ENCODE measurements at places on chromosomes 2 and 18.

DNA sequence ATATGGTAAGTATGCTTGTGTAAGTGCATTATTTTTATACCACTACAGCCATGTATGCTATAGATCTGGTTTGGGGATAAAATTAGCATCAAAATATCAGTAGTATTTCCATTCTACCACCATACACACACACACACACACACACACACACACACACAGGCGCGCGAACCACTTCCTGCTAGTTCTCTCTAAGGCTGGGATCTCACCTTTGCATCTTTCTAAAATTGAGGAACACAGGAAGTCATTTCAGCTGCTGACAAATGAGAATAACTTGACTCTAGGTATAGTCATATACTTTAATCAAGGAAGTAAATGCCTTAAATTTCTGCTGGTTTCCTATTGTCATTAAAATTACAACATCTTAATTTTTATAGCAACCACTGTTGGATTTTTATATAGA, 72.5 kb downstream of the RBM43 start:
- no peak for DNase-seq

DNA sequence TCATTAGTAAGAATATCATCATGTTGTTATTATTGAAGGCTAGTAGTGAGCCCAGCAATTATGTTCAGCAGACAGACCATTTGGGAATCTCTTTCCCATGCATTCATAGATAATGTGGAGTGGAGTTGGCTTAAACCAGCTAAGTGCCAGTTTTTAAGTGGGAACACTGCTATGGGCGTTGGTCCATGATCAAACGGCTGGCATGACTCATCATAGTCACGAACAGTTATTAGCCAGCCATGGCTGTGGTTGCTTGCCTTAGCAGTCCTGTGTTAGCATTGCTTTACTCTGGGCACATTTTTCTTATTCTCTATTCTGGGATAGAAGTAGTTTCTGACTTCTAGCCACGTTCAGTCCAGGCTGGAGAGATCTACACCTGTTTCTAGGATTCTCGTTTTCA, 17.7 kb downstream of the EIF4E2 start:
- DNase-seq = peak; percentile 63

DNA sequence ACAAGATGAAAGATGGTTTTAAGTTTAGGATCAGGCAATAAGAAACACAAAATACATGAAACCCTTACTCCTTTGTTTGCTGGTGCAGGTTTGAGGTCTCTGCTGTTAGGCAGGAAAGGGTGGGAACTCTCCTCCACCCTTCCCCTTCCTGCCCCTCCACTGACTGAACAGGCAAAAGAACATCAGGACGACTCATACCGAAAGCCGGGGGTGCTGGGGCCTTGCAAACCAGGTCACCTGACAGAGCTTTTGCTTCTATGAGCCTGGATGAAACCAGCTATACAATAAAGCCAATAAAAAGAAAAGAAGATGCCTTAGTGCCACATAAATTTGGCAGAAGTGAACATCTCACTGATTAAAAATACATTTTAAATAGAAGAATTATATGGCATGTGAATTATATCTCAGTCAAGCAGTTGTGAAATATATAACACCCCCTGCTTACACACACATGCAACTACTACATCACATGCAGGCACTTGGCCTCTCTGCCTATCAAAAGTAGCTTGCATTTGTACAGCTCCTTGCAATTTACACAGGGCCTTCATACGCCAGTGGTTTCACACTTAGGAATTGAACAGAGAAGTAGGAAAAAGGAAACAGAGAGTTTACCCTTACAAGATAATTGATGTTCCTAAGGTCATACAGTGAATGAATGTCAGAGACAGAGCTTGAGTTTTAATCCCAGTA, 215.1 kb upstream of the TRIB2 start:
- no peak for DNase-seq

GRCh38 chr2:169034256-169034655, 3.1 kb upstream of the ABCB11 start:
- no peak for DNase-seq

- DNase-seq = no peak
Measured at GRCh38 chr2:239625971-239626734, 225.3 kb upstream of the HDAC4 start.

DNA sequence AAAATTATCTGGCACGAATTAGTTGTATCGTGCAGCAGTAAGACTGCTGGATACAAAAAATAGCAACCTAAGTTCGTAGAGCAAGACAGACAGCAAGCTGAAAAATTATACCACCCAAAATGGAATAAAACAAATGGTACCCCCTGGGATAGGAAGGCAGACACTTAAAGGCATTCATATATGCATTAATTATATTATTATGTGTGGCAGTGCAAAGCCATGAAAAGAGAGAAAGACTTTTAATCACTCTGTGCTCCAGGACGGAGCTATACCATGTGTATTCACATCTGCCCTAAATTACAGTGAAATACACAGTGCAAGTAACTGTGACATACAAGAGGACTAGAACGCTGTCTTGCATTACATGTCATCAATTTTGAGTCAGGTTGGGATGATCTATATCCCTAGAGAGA, 235.9 kb downstream of the GULP1 start:
- DNase-seq = no peak

GRCh38 chr2:71679491-71679890, 226.1 kb downstream of the DYSF start:
- no peak for DNase-seq

- no peak for DNase-seq
Measured at GRCh38 chr2:74390606-74391005, 10.5 kb upstream of the DCTN1 start.

GRCh38 chr2:137237055-137237454, 471.7 kb downstream of the THSD7B start:
- peak; percentile 79 for DNase-seq

GRCh38 chr2:128536925-128537620, 218.4 kb upstream of the HS6ST1 start:
- DNase-seq = peak; percentile 99

- DNase-seq = no peak
Measured at GRCh38 chr18:22543769-22544168, 126.1 kb upstream of the CTAGE1 start.

- no peak for DNase-seq
Measured at GRCh38 chr2:107112561-107112960, 226.6 kb upstream of the ST6GAL2 start.

DNA sequence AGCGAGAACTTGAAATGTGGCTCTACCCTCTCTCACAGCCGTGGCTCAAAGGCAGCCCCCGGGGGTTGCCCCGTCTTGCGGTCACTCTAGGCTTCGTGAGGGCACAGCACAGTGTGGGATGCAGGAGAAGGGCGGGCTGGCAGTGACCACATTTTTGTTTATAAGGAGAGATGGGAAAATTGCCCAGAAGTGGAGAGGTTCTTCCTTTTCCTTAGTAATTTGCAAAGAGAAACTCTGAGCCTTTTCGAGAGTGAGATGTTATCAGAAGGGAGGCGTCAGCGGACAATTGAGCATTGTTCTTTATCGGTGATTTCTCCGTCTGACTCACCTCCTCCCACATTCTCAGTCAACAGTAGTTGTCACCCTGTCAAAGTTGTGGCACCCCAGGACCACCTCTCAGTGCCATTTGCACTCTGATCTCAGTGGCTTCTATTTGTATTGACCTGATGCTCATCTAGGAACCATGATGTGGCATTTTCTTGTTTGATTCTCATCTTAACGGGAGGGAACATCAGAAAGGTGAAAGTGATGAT, 89.6 kb downstream of the ACAA2 start:
- no peak for DNase-seq

- no peak for DNase-seq
Measured at GRCh38 chr18:64330161-64330560, 181.3 kb upstream of the LINC00305 start.

Data from HS-27A (cell line).